ENCODE measurements at places on chromosomes 5 and 9.
A peak's percentile ranks its signal among the peaks of the same experiment; 100 is the strongest.

DNA sequence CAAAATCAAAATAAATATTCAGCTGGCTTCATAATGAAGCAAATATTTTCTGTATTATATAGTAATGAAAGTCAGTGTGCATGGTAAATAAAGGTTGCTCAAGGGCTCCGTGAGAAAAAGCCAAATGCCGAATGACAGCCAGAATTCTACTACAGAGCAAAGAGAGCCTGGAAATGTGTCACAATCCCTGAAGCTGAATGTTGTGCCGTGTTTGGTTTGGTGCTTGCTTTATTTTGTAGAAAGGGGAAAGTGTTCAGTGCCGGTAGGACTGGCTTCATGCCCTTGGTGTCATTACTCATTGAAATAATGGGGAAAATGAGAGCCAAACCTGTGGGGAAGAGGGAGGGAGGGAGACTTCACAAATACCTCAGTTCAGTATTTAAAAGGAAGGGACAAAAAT lies 26.8 kb upstream of the ADAMTSL1 start:
- no peak for DNase-seq

DNA sequence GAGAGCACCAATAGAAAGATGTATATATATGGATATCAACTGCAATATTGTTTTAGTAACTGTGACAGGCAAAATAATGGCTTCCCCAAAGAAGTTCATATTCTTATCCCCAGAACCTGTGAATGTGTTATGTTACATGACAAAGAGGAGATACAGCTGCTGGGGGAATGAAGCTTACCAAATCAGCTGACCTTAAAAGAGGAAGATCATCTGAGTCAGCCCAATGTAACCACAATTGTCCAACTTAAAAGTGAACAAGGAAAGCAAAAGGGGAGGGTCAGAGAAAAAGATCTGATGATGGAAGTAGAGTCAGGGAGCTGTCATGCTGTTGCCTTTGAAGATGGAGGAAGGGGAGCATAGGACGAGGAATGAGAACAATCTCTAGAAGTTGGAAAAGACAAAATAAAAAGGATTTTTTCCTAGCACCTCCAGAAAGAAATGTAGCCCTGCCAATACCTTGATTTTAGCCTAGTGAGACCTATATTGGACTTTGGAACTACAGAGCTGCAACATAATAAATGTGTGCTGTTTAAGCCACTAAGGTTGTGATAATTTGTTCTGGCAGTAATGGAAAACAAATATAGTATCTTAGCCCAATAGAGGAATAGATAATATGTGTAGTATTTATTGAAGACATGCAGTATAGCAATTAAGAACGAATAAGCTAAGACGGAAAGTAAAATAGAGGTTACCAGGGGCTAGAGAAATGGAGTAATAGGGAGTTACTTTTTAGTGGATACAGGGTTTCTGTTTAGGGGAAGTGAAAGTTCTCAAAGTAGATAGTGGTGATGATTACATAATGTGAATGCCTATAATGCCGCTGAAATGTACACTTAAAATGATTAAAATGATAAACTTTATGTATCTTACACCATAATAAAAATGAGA lies 115.9 kb downstream of the PIK3R1 start:
- DNase-seq: no peak

DNA sequence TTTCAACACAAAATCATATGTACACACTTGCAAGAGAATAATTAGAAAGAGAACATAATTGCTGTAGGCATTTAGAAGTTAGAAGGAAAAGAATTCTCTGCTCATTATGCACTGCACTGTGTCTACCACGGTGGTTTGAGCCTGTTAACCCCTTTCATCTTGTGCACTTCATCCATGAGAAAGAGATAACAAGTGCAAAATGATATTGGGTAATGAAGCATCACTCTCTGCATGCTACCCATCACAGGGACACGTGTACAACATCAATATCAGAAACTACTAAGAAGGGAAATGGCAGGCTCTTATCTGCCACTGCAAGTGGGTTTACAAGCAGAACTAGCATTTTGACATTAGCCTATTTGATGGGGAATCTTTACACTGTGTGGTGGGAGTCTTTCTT lies 202.6 kb downstream of the CDH12 start:
- no peak for DNase-seq

GRCh38 chr9:129423216-129423615 lies 197.7 kb downstream of the C9orf50 start:
- DNase-seq: no peak

GRCh38 chr9:33718987-33719386 lies 76.4 kb upstream of the PRSS3 start:
- DNase-seq: no peak

DNA sequence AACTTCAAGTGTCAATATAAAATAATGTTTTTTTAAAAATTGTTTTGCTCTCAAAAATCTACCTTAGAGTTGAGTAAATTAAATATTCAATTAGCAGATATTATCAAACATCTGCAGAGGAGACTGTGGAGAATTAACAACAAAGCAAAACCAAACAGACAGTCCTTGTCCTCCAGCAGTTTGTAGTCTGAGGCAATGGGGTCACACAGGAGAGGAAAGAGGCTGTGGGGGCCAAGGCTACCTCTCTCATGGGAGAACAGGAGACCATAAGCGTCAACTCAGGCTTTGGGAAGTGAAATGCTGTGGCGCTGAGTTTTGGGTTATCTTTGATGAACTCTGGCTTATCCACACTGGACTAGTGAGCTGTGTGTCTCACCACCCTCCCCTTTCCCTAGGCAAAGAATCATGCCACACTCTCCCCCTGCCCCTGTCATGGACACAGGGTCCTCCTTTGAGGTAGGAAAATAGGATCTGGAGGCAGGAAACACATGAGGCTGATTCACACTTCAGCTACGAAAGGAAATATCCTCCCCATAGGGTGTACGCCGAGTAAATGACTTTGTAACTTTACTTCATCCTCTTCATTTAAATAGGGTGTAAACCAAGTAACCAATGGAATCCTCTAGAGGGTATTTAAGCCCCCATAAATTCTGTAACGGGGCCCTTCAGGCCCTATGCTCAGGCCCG lies 152.7 kb downstream of the FSTL4 start:
- no peak for DNase-seq

DNA sequence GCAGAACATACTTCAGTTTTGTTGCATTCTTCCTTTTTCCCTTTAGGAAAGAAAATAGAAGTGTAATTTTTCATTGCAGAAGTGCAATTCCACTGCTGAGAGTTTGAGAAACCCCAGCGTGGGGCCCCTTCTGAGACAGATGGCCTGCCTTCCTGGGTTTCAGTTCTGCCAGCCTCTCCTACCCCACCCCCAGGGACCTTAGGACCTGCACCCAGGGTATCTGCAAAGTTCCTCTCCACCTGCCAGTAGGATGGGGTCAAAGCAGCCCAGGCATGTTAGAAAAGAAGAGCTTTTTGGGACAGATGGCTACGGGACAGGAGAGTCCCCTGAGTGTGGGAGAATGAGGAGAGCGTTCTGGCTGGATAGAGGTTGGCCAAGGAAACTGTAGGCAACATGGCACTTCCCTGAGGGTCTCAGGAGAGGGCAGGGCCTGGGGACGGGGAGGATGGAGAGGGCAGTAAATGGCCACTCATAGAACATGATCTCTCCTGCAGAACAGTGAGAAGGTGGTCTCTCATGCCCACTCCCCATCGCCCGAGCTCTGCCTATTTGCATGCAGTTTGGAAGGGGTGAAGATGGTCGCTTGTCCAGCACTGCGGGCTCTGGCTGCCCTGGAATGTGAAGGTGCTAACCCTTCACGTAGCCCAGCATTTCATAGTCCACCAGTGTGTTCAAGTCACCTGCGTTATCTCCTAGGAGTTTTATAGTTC lies at the start of gene TIFAB:
Gene TIFAB, minus strand, starts transcription at position 31 of the 710 bp plus-strand sequence. CDS start 2,412 bp downstream, outside the sequence.
- DNase-seq: no peak

DNA sequence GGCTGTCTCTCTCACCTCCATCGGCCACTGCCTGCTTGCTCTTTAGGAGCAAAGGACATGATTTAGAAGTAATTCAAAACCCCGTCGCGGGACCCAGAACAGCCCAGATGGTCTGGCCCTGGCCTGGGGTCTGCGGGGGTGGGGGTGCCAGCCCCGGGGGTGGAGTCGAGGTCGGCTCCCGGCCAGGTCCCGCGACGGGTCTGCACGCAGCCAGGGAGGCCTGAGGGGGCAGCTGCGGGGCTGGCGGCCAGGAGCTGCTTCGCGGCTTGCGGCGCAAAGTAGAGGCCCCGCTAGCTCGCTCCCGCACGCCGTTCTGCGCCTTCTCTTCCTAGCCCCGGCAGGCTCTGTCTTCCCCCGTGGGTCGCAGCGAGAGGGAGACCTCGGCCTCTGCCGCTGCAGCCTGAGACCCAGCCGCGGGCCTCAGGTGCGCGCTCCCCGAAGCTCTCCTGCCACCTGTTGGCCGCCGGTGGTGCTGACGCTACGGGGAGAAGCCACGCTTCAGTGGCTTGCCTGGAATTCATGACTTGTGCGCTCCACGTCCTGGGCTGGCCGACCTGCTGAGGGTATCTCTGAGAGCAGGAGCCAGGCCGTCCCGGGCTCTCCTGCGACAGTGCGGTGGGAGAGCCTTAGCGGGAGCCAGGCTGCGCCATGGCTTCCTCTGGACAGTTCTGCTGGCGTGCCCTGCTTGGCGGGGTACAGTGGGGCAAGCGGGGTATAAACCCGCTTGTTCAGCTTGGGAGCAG lies 157.2 kb upstream of the PITX1 start:
- DNase-seq: peak; percentile 36

Data from central memory CD4-positive, alpha-beta T cell (primary cell).